Thymus (tissue), 14 donors: ENCODE measurements at places on chromosomes 1 and 21. TPM values are rescaled to one million over a fixed set of nuclear protein-coding genes. Genes with fewer than 3 reads are reported as not detected.

GRCh38 chr1:15399710-15400109 is 10.0 kb upstream of the EFHD2 start:
- DNase-seq = no peak

DNA sequence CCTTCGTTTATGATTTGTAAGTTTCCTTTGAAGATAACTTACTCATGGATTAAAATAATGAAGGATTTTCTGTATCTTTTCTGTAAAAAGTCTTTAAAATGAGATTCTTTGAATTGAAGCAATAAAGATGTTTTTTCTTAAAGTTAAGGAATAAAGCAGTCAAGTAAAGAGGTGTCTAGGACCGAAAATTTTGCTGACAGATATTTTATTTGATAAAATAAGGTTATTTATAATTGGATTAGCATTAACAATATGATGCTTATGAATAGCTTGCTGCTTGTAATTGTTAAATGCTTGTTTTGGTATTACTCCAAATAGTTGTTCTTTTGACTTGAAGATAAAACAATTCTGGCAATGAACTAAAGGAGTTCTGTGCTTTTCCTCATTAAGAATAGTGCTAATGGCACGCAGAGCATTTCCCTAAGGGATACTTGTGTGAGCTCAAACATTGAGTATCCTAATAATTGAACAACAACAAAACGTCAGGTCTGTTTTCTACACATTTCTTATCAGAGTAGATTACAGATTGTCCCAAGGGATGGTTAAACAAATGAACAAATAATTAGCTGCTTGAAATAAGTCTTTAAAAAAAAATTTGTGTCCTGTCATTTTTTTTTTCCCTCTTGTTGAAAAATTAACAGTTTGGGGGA is 16.6 kb downstream of the TSNAX start:
- DNase-seq = no peak

FCRL5 gene
- total RNA-seq = 0.80 TPM

CFHR2 gene
- total RNA-seq = 0.09 TPM
